ENCODE measurements at places on chromosomes 12 and 14.

DNA sequence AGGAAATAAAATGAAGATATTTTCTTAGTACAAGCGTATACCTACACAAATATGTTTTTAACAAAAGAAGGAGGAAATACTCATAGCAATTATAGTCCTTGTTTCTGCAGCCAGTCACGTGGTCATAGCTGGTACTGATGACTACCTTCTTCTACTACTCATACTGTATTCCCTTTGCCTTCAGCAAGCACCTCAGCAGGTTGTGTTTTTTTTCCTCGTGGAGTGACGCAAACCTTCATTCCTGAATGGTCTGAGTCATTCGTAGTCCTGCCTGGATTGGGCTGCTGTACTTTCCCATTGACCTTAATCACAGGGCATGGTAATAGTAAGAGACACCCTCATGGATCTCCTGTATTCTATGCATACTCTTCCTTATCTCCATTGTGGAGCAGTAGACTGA is 25.7 kb upstream of the SLC16A7 start:
- no peak for DNase-seq

DNA sequence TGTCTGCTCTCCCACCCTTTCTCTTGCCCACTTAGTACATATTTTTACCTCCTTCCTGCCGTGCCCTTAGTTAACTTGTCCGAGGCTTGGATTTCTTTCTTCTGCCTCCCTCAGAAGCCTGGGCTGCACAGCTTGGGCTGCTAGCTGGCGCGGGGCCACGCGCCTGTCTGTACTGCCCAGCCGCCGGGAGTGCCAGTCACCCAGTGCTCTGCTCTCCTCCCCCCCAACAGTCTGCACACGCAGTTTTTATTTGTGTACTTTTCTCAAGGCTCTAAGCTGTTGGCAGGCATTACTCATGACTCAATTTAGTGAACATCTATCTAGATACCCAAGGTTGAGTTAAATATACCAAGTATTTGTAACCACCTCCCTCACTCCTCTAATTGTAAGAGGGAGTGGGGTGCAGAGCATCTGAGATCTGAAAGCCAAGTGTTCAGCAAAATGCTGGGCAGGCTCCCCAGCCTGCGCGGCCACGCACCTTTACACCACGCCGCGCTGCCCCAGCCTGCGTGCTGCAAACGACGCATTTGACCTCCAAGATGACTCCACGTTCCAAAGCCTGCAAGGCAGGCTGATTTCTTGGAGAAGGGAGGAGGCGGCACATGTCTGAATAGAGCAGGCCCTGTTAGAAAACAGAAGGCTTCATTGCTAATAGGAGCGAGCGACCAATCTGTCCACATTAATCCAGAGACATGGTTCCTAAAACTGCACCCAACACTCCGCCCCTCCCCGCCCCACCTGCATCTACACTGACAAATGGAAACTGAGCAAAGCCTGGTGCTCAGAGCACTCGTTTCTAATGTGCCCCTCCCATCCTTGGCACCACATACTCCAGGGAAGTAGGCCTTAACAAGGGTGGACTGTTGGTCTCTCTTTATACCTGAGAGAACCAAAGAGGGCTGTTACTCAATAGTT is 18.2 kb upstream of the CACNA2D4 start:
- DNase-seq = no peak

DNA sequence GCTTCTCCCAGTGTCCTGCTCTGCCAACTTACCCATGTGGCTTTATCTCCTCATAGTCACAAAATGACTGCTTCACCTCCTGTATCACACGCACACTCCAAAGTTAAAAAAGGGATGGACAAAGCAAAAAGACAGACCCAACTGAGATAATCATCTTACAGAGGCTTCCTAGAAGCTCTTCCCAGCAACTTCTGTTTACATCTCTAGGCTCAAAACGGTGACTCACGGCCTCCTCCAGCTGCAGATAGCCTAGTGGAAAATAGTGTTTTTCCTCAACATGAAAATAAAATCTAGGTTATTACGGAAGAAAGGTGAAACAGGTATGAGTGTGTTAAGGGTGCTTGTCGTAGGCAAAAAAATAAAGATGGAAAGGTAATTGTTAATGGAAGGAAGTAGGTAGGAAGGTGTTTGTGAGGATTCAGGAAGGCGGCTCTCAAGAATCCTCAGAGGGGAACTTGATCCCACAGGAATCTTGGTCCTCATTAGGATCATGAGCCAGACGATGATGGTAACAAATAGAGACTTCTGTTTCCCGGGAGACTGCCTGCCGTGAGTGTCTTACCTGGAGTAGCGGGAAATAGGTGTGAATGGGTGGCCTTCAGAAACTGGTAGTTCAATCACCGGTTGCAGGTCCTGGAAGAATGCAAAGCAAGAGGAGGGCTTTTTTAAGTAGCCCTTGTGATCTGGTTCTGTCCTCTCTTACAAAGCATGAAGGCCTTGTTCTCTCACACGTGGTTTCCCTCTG is 487.5 kb upstream of the TMEM132C start:
- no peak for DNase-seq

GRCh38 chr14:96512602-96513397 is 10.6 kb downstream of the PAPOLA start:
- no peak for DNase-seq

DNA sequence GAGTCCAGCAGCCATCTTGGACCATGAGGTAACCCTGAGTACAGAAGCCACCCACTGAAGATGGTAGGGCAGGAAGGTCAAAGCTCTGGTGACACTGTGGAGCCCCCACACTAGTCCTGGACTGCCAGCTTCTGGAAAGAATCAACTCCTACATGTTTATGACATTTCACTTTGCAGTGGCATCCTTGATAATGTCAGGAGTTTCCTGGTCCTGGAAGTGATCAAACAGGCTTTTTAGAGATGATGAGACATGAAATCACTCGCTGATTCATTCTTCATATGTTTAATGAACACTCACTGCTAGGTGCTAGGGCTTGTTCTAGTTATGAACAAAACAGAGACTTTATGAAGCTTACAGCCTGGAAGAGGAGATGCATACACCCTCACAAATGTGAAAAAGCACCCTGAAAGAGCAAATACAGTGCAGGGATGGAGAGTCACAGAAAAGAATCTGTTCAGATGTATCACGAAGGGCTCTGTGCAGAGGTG is 15.8 kb upstream of the HNF1A start:
- no peak for DNase-seq

GRCh38 chr12:5571115-5571514 is 139.2 kb downstream of the NTF3 start:
- DNase-seq = no peak

DNA sequence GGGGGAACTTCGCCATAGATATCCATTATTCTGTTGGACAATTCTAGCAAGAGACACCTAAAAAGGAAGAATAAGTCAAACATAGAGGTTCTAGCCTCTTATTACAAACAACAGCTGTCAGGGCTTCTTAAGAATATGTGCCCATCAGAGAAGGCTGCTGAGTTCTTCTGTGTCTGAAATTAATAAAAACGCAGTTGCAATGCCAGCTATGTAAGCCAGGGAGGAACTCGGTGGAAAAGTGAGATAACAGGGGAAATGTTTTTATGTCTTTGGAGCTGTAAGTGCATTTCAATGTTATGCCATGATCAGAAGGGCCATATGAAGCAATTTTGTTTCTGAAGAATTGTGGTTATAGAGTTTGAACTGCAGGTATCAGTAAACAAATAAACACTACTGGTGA is 95.0 kb downstream of the SYT1 start:
- no peak for DNase-seq

- peak; percentile 44 for DNase-seq
Observed at GRCh38 chr12:39372929-39373328, 70.0 kb downstream of the KIF21A start.

DNA sequence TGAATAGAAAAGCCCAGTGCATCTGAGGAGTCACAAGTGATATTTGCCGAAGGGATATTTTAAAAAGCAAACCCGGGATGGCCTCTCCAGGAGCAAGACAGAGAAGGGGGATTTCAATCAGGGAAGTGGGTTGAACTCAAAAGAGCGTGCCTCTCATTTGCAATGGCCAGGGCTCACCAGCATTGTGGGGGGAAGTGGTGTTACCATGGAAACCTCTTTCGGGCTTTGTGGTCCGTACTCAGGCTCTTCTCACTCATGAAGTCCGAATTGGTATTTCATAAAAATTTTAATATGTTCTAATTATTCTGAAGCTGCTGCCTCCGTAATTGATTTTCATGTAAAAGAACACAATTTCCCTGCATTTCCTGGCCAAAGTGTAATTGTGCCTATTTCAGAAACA is 79.8 kb downstream of the SLC15A4 start:
- DNase-seq = no peak

DNA sequence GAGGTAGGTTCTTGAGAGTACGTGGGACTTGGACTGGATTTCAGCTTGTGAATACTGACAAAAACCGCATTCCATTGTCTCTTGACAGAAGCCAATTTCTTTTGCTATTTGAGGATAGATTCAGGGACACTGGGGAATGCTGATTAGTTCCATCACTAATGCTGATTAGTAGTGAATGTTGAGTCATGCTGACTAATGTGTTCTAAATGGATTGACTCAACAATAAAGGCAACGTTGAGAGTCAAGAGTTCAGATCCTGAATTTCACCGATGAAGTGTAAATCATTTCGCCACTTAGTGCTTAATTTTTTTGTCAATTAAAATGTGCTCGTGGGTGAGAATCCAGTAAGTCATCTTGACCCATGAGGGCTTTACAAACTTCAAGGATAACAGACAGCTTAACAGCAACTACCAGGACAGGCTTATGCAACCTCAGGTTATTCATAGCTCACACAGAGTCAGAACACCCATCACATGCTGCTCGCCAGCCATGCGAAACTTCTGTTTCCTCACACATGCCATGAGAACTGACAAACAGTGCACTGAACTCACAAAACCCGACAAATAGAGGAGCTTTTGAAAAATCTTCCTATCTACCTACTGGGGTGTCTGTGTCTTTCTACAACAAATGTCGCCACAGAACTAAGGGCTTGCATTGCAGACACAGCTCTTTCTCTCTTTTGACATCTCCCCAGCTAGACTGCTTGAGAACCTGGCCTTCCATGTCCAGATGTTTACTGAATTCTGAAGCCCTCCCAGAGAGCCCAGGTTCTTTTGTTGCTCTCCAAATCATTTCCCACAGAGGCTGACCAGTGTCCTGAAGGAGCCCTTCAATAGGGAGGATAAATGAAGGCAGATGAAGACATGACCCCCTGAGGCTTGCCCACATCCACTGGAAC is 316.4 kb downstream of the ZFP36L1 start:
- peak; percentile 8 for DNase-seq

DNA sequence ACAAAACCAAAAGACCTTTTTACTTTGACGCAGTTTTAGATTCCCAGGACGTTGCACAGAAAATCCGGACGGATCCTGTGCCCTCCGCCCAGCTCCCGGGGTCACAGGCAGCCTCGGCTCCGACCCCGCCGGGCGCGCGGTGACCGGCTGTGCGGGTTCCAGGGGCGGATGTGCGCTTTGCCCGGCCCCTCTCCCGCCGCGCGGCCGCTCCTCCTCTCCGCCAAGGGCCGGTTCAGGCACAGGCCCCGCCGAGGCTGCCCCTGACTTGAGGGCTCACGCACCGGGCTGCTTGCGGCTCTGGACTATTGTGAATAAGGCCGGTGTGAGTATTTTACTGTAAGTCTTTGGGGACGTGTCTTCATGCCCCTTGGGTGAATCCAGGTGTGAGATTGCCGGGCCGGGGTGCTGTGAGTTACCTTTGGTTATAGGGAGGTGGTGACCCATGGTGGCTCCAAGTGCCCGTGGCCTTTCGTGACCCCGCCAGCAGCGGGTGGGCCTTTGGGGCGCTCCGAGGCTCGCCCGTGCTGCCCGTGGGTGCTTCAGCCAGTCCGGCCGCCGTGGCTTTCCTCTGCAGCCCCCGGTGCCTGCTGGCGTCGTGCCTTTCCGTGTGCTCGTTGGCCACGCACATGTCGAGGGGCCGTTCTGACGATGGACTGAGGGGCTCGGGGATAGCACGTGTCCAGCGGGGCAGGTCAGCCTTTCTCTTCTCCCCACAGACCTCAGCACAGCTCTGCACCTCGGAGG is 45.9 kb downstream of the NOC4L start:
- DNase-seq = no peak

- no peak for DNase-seq
Observed at GRCh38 chr14:76699939-76700590, 61.2 kb upstream of the VASH1 start.

DNA sequence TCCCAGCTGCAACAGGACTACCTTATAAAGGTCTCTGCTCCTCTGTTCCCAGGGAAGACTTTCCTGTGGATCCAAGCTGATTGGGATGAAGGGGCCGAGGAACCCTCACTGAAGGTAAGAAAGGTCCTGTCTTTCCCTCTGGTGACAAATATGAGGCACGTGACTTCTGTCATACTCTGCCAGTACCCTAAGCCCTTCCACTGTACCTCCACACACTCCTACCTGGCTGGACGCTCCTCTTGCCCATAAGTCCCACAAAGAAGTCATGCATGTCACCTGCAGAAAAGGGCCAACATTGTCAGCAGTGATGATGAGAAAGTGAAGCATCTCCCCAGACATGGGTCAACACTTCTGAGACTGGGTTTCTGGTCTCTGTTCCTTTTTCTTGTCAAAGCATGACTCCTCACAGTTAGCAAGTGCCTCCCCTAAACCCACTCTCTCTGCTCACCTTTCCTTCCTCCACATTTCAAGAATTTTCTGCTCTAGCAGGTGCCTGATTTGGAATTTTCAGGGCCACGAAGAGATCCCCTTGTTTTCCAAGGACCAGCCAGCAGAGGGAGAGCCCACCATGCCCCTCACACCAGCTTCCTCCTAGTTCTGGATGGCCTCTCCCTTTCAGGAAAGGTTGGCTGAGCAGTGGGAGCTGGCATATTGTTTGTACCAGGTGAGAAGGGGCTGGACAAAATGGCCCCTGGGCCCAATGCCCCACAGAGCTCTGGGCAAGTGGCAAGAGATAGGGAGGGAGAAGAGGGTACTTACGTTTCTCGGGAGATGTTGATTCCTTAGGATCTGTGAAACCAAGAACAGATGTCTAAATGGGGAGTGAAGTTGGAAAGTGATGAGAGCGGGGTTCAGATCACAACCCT is 3.5 kb downstream of the TAC3 start:
- DNase-seq = no peak

- peak; percentile 89 for DNase-seq
Observed at GRCh38 chr12:109110988-109111495, 5.3 kb upstream of the ACACB start.

- DNase-seq = no peak
Observed at GRCh38 chr14:65011538-65011937, 24.8 kb downstream of the FNTB start.

DNA sequence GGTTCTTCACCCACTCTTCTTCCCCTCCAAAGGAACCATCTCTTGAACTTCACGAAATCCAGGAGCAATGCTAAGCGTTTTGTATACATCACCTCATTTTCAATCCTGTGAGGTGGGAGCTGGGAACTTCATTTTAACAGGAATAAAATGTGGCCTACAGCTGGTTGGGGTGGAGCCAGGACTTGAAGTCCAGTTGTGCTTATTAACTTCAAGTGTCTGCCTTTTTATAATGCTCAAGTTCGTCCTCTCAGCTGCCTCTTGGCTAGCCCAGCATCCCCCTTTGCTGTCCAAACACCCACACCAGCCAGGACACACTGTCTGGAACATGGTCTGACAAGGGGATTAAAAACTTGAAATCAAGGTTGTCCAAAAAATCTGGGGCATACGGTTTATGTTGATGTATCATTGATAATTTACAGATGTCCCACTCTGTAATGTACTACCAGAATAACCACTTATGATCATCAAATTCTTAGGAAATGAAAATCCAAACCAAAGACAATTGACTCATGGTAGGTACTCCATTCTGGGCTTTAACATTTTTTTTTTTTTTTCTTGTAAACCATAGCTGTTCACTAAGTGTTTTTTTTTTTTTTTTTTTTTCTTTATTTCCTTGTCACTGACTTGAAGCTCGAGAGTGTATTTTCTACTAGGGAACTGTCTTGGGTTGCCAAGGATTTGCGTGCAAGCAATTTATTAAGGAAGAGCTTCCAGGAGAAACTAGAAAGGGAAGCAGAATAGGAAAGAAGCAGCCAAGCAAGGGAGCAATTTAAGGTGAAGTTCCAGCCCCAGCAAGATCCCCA is 252.3 kb downstream of the EFCAB11 start:
- no peak for DNase-seq

Measured in NB4 (cell line).